ENCODE measurements at places on chromosomes 5 and 9. TPM values are rescaled to one million over a fixed set of nuclear protein-coding genes. Genes with fewer than 3 reads are reported as not detected.

- no peak for DNase-seq
These were observed 24.7 kb downstream of the FNBP1 start for GRCh38 chr9:130018265-130018664.

DNA sequence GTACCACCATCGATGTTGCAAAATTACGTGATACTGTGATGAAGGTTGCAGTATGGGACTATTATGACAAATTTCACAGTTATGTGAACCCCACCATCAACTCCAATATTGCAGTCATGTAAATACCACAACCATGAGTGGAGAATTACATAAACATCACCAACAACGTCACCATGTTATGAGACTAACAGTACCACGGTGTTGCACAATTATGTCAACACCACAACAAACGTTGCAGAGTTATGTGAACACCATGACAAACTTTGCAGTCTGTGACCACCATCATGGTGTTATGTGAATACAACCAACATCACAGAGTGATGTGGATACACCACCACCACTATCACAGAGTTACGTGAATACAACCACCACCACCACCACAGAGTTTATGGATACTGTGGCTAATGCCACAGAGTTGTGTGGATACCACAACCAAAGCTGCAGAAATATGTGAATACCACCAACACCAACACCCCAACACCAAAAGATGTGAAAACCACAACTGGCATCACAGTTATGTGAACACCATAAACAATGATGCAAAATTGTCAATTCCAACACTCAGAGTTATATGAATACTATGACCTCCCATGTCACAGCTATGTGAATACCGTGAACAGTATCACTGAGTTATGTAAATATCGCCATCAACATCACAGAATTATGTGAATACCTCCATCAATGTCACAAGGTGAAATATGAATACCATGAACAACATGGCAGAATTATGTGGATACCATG lies 62.4 kb downstream of the SHC3 start:
- DNase-seq: peak; percentile 22

- DNase-seq: peak; percentile 76
These were observed 25.9 kb upstream of the UNC5A start for GRCh38 chr5:176784218-176785165.

SHISAL2B gene
- total RNA-seq: not detected
